ENCODE measurements at places on chromosomes 11 and 22.

GRCh38 chr22:39925909-39926679 lies 25.2 kb downstream of the GRAP2 start:
- no peak for DNase-seq

- DNase-seq, result no peak
Measured at GRCh38 chr11:68036141-68036716, 2.6 kb upstream of the TCIRG1 start.

- no peak for DNase-seq
Measured at GRCh38 chr11:117126223-117126965, 17.7 kb upstream of the PAFAH1B2 start.

GRCh38 chr22:47259990-47260389 lies 497.5 kb downstream of the TBC1D22A start:
- DNase-seq, result no peak

GRCh38 chr11:125638315-125638714 lies 13.4 kb downstream of the CHEK1 start:
- no peak for DNase-seq

- no peak for DNase-seq
Measured at GRCh38 chr22:33746501-33746928, 173.8 kb downstream of the LARGE1 start.

DNA sequence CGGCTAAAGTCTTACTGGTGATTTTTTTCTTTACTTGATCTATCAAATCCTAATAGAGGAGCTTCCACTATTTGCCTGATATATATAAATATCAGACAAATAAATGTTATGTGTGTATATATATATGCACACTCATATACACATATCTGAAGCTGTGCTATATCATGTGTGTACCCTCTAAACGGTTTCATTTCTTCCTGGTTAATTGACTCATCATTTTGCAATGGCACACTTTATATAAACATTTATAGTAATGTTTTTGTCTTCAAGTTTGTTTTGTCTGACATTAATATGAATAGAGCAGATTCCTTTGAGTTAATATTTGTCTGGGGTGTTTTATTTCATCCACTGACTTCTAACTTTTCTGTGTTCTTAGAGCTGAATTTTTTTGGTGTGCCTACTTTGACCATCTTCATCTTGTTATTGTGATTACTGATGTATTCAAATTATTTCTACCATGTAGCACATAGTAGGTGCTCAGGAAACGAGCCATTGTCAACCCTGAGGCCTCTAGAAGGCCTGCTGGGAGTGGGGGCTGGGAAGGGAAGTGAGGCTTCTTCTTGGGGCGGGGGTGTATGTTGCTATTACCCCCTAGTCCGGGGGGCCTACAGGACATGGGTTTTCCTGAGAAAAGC lies 82.6 kb downstream of the LRRC32 start:
- no peak for DNase-seq

GRCh38 chr22:46079861-46080821 lies 70.2 kb upstream of the PPARA start:
- no peak for DNase-seq
